ENCODE measurements at places on chromosomes 2 and 18.

GRCh38 chr18:76450452-76451395 lies 44.3 kb downstream of the ZNF516 start:
- DNase-seq, result peak; percentile 12

DNA sequence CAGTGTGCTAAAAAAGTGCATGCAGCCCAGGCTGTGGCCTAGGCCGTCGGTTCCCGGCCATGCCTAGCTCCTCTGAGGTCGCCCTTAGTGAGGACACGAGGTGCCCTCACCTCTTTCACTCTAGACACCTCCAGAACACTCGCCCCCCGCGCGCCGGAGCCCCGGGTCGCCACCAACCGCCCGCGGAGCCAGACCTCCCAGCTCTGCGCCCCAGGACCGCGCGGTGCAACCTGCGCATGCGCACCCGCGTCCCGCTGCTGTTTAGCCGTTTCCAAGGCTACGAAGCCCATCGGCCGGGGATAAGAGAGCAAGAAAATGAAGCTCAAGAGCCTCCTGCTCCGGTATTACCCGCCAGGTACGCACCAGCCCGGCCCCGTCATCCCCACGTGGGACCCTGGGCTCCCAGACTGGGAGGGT lies at the start of gene DAW1:
Gene DAW1 (plus strand): TSS at position 257 of the 417 bp plus-strand sequence. CDS start 59 bp downstream, at position 316.
- DNase-seq, result peak; percentile 32

GRCh38 chr2:39678170-39678569 lies 12.5 kb downstream of the TMEM178A start:
- no peak for DNase-seq

- DNase-seq, result no peak
Observed at GRCh38 chr18:22378672-22379282, 38.9 kb downstream of the CTAGE1 start.

DNA sequence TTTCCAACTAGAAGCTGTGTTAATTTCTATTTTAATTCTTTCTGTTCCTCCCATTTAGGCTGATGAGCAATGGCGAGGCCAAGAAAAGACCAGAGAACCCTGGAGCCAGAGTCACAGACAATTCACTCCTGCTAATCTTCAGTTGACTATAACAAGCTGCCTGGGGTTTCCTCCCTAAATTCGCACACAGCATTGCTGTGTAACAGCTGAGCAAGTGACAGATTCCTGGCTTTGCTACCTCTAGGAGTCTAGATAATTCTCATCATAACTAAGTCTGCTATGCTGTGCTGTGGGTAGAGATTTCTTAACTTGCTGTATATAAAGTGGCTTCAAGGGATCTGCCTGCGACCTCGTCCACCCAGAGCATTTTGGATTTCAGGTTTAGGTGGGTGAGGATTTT lies 131.3 kb upstream of the REV1 start:
- no peak for DNase-seq

- no peak for DNase-seq
Observed at GRCh38 chr2:30341500-30342267, 105.4 kb upstream of the LCLAT1 start.

DNA sequence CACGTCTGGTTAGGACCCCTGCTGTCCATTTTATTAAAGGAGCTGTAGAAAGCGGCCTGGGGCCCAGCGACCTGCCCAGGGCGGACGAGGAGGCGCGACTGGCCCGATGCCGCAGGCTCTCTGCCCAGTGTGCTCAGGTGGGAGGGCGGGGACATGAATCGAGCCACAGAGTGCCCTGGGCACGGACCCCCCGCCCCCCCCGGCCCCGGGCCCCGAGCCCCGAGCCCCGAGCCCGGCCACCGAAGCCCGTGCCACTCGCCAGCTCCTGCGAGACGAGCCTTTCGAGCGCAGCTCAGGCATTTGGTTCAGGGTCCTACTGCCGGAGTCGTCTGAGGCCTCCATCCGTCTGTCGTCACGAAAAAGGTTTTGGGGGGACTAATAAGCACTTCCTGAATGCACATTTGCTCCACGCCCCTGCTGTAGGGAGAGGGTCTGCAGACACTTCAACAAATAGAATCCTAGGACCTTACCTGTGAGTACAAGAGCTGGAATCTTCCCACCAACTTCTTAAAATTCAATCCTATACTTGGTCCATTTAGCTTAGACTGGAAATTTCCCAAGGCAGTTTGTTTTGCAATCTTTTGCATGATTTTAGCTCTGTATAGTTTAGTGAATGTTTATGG lies 602 bp upstream of the ADAM17 start:
- DNase-seq, result no peak

DNA sequence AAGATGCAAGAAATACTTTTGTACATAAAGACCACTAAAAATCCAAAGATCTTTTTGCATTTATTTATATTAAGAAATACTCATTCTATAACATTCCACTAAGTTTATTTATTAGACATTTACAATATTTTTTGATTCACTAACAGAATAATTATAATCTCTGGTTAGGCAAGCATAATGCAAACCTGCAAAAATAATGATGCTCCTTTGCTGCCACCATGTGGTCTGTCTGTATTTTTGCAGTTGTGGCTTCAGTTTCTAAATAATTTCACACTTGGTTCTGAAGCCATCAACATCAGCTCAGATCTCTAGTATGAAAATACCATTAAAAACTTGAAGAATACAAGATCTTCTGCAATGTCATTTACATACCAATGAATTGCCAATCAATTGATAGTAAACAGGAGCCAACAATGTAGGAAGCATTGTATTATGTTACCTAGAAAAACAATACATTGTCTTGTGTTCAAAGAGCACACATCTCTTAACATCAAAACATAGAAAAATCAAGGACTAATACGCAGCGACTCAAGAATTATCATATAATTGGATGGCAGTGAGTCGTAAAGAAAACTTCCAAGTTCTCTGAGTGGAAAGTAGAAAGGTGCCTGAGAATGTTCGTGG lies 28.8 kb upstream of the WDR75 start:
- peak; percentile 25 for DNase-seq

DNA sequence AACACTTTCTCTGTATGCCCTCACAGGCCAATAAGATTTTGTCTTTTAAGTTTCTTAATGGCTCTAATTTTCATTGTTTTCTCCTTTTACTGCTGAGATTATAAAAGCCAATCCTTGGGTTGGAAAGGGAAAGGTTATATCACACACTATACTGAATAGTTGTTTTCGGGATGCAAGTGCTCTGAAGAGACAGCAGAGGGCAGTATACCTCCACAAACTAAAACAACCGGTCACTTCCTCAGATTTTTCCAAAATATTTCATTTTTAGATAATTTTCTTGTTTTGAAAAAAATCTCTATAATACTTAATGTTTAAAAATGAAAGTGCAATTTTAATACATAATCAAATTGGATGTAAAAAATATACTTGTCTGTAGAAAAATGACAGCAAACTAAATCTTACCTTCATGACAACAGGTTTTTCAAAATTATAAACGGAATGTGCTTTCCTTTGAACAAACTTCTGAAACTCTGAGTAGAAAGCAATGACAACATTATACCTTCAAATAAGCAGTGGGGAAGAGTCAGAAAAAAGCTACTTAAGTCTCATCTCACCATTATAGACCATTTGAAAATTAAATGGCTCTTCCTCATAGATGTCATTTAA lies 82.7 kb downstream of the ORC4 start:
- no peak for DNase-seq

GRCh38 chr2:217444932-217445331 lies 557.9 kb downstream of the TNS1 start:
- DNase-seq, result no peak

DNA sequence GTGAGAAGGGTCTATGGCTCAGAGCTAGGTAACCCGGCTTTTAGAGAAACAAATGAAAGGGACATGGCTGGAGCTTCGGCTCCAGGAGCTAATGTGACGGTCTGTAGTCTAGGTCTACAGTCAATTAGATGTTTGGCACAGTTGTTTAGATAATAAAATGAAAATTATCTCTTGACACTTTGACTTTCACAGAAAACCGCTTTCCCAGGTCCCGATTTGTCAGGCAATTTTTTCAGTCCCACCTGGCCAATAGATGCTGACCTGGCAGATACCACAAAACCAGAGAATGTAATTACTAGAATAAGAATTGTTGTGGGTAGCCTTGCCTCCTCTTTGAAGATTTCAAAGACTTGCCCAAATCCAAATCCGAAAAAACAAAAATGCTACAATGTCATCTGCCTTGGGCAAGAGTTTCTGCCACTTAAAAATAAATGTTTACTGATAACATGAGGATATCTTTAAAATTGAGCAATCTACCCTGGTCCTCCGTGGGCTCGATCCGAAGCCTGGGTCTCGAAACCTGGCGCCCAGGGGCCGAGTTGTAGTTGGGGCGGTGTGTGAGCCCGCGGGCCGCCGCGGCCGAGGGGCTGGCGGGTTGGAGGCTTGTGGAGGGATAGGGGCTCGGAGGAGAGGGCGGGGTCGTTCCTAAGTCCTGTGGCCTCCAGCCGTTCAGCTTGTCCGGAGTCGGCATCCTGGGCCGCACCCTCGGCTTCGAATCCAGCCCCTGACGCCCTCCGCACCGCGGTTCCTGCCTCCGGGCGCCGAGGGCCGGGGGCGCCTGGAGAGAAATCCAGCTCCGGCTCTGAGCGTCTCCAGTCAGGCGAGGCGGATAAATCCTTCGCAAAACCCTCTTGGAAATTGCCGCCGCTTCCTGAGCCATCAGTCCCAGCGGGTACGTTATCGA lies 2.3 kb downstream of the EMX1 start:
- no peak for DNase-seq

GRCh38 chr2:9139491-9140443 lies 66.8 kb upstream of the ASAP2 start:
- DNase-seq, result peak; percentile 67

GRCh38 chr2:12856934-12857601 lies 140.3 kb downstream of the TRIB2 start:
- no peak for DNase-seq

- DNase-seq, result no peak
Observed at GRCh38 chr2:66689456-66690051, 254.6 kb downstream of the MEIS1 start.

DNA sequence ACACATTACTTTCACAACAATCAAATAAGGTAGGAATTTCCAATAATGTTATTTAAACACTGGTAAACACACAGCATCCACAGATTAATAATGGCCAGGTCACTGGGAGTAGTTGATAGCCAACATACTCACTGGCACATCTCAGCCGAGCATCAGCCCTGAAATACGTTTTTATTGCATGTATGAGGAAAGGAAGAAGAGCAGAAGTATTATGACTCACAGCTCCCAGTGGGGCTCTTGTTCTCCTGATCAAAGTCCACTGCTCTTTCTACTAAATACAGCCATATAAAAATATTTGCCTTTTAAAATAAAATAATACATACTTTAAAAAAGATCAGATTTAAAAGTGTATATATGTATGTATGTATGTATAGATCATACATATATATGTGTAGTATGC lies 999.6 kb downstream of the SUCLG1 start:
- no peak for DNase-seq

- DNase-seq, result no peak
Observed at GRCh38 chr2:130744287-130745117, 10.8 kb upstream of the AMER3 start.

GRCh38 chr2:218607436-218608115 lies at the start of gene PLCD4:
Gene PLCD4, plus strand, starts transcription at chr2:218607899. Its CDS starts 7,841 bp downstream, at chr2:218615740.
- DNase-seq, result no peak

DNA sequence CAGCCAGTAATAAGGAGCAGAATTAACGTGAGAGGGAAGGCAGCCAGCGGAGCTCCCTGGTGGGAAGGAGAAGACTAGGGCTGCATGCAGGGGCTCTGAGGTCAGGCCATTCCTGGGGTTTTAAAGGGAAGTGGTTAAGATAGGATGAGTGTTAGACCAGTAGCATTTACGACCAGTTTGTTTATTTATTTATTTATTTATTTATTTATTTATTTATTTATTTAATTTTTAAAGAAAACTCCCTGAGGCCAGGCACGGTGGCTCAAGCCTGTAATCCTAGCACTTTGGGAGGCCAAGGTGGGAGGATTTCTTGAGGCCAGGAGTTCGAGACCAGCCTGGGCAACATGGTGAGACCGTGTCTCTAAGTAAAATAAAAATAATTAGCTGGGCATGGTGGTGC lies 152.8 kb downstream of the FHOD3 start:
- DNase-seq, result no peak

DNA sequence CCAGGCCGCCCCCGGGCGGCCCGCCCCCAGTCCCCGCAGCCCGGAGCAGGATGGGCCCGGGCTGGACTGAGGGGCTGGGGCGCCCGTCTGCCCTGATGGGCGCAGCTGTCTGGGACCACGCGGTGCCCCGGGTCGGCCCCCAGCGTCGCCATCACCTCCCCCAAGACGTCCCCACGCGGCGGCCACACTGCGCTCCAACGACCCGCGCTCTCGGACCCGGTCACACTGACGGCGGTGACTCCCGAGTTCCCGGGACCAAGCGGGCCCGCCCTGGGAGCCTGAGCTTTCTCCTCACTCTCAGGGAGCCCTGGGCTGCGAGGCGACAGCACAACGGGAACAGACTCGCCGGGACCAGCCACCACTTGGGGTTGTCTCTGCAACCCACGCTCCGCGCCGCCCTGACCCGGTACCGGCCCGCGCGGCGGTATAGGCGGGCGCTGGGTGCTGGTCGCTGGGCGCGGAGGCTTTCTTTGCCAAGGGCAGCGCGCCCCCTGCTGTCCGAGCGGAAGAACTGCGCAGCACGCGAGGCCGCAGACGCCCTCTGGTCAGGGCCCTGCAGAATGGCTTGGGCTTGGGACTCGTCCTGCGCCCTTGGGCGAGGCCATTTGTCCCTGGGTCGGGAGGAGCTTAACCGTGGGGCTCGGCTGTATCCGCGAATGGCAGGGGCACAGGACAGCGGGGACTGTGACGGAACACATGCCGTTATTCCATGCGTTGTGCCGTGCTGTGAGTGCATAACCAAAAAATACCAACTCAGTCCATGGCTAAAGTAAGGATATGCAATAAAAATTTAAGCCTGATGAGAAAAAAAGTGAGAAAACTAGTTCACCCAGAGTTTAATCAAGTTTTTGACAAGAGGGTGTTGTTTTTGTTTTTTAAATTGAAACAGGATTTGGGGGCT lies 54.8 kb upstream of the ANKRD62 start:
- peak; percentile 75 for DNase-seq

DNA sequence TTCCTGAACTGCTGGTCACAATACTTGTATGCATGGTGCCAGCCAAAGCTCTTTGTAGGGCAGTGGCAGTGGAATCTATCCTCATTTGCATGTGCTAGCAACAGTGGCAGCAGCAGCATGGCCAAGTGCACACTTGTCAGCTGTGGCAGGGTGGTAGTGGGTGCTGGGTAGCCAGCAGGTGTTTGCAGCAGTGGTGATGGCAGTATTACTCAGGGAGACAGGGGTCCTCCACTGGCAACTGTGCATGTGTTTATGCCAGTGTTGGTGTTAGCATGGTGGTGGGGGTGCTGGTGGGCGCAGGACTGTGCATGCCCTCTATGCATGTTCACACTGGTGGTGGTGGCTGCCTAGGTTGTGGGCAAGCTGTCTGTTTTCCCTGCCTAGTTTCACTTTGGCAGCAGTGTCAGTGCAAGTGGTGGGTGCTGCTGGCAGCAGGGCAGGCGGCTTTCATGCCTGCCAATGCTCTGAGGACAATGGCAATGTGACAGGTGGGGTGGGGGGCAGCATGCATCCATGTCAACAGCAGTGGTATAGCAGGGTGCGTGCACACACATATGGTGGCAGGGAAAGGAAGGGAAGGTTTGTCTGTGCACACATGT lies 41.2 kb downstream of the GALNT13 start:
- no peak for DNase-seq

- DNase-seq, result no peak
Observed at GRCh38 chr2:49070716-49071115, 83.6 kb downstream of the FSHR start.
